Activated CD4-positive, alpha-beta T cell treated with anti-CD3 and anti-CD28 coated beads, Interleukin-2, amount 50 U/mL, for 48 hours (primary cell): ENCODE measurements at places on chromosomes 3 and 15.

GRCh38 chr3:169143506-169143905 is 520.0 kb downstream of the MECOM start:
- no peak for DNase-seq

- DNase-seq, result no peak
Observed at GRCh38 chr15:52791776-52792175, 1.6 kb upstream of the ONECUT1 start.

DNA sequence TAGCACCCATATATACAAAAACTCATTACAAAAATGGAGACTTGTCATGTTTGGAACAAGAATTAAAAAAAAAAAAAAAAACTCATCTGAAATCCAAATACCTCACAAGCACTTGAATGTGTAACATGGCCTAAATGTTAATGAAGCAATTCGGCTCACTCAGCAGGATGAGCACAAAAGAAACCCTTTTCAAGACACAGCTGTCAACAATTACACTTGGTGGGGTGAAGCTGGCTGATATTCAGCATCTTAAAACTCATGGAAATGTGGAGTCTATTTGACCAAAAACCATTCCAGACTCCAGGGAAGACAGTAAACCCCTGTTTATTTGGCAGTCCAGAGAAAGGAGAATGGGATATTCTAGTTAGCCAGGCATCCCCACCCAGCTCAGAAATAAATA is 205.4 kb upstream of the TSC22D2 start:
- DNase-seq, result no peak

- DNase-seq, result no peak
Observed at GRCh38 chr15:64635499-64636495, 139.6 kb downstream of the RBPMS2 start.

DNA sequence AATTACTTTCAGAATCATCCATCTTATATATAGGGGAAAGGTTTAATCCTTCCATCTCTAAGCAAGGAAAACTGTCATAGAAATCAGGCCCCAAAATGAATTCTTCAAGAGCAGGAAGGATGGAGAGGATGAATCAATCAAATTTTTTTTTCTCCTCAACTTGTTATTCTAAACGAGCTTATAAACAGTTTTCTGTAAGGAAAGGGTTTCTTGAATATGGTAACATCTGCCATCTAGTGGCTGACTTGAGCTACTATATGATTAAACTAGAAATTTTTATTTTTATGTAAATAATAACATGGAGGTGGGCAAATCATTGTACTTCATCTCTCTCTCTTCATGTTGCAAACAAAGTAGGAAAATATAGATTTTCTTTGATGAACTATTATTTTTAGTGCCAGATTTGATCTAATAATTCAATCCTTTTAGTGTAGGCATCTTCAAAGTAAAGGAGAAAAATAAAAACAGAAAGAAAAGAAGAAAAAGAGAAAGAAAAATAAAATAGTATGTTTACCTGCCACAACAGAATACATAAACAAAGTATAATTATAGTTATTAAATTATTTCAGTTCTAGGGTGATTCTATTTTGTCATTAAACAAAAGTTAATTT is 146.6 kb downstream of the SERPINI1 start:
- DNase-seq, result no peak

GRCh38 chr15:63582718-63583426 is 14.3 kb upstream of the FBXL22 start:
- DNase-seq, result no peak

GRCh38 chr3:106806964-106807363 is 570.3 kb upstream of the CCDC54 start:
- DNase-seq, result no peak

DNA sequence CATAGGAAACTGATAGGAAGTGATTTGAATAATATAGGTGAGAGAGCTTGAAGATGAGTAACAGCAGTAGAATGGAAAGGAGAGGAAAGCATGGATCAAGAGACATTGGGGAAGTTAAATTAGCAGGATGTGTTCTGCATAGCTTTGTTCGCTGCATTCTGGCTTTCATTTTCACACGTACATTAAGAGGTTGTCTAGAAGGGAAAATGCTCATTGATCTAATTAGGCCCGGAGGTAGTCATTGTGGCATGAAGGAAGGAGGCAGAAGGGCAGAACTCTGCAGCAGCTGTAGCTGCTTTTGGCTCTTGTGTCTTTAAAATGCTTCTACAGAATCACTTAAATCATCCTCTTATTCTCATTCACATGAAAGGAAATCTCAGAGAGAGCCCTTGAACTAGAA is 40.3 kb downstream of the KCNAB1 start:
- DNase-seq, result no peak

DNA sequence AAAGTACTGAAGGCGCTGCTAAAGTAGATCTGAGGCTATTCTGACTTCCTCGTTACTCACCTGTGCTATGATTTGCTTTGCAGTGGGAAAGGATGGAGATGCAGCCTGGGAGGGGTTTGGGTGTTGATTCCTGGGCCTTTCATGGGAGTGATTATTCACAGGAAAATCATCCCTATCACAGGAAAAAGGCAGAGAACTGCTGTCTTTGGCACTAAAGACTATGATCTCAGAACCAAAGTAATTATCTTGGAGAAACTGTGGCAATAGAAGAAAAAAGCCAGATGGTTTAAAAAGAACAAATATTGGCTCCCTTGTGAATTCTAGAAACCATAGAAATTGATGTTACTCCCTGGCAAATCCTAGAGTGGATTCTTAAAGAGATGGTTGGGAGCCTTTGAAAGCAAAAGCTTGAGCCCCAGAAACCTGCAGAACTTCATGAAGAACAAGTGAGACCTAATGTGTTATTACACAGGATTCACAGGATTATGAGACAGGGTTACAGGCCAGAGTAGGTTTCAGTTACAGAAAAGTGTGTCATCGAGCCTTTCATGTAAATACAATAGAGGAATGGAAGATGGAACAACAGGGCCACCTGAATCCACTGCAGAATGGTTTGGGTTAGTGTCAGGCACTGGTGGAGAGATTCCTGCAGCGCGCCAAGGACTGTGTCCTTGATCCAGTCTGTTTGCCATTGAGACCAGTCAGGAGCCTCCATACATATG is 85.7 kb downstream of the OXNAD1 start:
- DNase-seq, result no peak

DNA sequence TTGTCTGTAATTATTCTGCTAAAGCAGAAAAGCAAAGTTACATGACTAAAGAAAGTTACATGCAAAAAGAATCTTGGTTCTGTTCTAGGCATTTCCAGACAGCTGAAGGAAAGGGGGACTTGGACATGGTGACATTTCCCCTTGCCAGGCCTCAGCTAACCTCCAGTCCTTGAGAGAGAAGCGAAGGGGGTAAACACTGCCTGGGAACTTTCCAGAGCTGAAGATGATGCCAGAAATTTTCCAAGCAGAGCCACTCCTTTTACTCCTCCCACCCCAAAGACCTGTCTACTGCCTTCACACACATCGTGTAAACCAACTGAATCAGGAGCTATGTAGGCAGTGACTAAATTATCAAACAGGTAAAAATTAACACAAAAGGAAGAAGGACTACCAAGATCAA is 5.4 kb downstream of the MEX3B start:
- no peak for DNase-seq

GRCh38 chr3:44874308-44874707 is at the start of gene TGM4:
TGM4 (plus strand) TSS chr3:44874608; CDS start chr3:44874679, 71 bp downstream.
- DNase-seq, result no peak

DNA sequence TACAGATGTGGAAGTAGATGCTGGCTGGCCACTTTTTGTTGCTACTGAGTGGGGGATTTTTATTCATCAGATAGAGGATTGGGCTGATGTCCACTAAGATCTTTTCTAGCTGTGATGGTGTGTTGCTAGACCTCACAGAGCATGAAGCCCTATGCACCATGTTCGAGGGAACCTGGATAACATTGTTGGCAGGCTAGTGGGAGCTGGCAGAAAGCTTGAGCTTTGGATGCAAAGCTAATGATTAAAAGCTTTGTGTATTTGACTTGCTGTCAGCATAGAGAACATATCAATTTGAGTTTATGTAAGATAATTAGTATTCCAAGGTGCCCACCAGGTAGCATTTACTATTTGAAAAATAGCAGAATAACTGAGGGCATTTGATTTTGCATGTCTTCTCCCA is 59.1 kb downstream of the ST6GAL1 start:
- DNase-seq, result no peak

GRCh38 chr15:74869726-74870407 is 3.3 kb downstream of the SCAMP2 start:
- DNase-seq, result peak; percentile 43

GRCh38 chr3:57140894-57141293 is 24.3 kb downstream of the IL17RD start:
- DNase-seq, result no peak
